CD8-positive, alpha-beta T cell (primary cell): ENCODE measurements at places on chromosomes 16 and 17. TPM values are rescaled to one million over a fixed set of nuclear protein-coding genes. Genes with fewer than 3 reads are reported as not detected.
A peak's percentile ranks its signal among the peaks of the same experiment; 100 is the strongest.

NPIPB13 gene
- 13.8 TPM for total RNA-seq

GRCh38 chr16:87960852-87961251 lies 9.6 kb downstream of the BANP start:
- no peak for DNase-seq

DNA sequence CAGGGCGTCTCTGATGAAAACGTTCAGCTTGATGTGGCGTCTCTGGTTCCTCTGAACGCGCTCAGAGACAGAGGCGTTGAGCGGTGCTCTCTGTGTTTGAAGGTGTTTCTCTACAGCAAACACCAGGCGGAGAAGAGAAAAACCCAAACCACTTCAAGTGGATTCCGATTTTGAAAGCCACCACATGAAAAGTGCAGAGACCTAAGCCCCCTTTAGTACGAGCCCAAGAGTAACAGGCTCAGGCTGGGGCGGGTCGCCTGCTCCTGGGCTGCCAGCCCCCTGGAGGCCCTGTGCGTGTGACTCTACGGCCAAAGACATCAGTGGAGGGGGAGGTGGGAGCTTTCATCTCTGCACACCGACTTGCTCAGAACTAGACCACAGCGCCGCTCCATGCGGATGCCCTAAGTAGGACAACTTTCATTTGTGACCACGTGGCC lies 328.4 kb downstream of the MAF start:
- DNase-seq = peak; percentile 75

GRCh38 chr16:88055356-88055755 lies 104.1 kb downstream of the BANP start:
- no peak for DNase-seq

- no peak for DNase-seq
Observed at GRCh38 chr16:66502020-66502913, 47.7 kb downstream of the TK2 start.

- no peak for DNase-seq
Observed at GRCh38 chr17:8253801-8254200, 4.7 kb downstream of the PFAS start.

ITGAL gene
- total RNA-seq = 187 TPM

CALB2 gene
- total RNA-seq = not detected

MYO15A gene
- total RNA-seq = 0.78 TPM

GRCh38 chr17:40129498-40129897 lies 7.7 kb downstream of the MSL1 start:
- no peak for DNase-seq

GRCh38 chr16:58051821-58052603 lies 26.5 kb downstream of the MMP15 start:
- no peak for DNase-seq

GAS2L2 gene
- total RNA-seq = 0.27 TPM

DNA sequence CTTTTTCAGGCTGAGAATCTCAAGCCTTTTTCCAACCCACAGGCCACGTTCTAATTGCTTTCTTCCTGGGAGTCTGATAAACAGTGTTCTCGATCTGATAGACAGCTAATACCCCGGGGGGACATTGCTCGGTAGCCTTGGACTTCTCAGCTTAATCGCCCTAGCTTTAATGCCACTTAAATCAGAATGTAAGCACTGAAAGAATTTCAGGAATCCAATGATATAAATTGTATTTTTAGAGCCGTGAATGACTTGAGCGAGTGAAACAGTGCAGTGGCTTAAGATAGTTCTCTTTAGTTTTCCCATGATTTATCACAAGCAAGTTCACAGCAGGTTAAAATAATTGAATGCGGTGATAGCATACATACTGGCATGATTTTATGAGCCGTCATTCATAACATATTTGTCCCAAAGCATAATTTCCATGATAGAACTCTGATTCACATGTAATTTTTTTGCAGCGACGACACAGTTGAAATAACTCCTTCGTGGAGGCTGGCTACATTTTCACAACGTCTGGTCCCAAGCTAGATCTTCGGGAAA lies 116.1 kb upstream of the MYOCD start:
- no peak for DNase-seq

- DNase-seq = no peak
Observed at GRCh38 chr17:80992077-80992947, 671 bp downstream of the CHMP6 start.

DNA sequence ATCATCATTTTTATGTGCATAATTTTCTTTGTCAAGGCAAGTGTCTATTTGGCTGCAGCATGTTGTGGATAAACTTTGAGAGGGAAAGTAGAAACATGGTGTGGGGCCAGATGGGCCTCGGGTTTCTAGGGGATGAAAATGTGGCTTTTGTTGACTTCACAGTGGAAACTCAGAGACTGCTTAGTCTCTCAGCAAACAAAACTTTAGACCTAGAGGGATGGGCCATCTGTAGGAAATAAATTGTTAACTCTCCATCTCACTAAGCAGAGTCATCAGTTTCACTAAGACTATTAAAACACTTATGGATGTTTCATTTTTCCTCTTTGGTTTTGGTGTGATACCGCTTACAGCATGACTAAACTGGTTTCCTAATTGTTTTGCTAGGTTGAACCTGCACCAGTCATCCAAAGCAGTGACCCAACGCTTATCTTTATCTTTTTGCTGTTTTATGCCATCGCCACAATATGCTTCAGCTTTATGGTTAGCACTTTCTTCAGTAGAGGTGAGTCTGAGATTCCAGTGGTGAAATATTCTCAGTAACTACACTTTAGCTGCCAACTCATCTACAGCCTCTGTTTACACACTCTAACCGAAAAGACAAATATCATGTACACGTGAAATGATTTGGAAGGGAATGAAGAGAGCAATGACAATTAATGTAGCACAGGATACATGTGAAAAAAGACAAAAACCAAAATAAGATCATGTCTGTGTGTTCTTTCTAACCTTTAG lies 60.6 kb upstream of the CRYM start:
- no peak for DNase-seq

- no peak for DNase-seq
Observed at GRCh38 chr17:71071837-71072236, 902.5 kb downstream of the KCNJ2 start.

GRCh38 chr17:83189044-83190003 lies 109.9 kb downstream of the METRNL start:
- no peak for DNase-seq

DNA sequence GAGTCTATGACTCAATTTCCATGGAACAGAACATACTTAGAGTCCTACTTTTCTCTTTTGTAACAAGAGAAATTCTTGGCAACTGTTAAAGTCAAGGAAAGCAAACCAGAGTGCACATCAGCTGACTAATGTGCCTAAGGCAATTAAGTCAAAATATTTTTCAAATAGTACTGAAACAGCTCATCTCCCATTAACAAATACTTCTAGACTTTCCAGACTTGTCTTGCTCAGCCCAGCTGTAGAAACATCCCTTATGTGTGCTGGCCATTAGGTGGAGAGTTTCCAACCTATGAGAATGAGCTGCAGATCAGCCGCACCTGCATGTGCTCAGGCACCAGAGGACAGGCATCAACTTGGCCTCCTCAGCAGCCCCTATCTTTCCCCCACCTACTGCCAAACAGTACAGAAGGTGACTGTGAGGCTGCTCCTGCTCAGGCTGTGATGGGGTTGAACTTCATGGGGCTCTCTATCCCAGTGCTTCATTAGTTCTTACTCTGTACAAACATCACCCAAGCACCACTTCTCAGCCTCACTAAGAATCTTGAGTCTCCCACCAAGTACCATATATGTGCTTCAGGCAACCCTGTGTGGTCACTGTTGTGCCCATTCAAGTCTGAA lies 32.2 kb downstream of the TEX2 start:
- DNase-seq = no peak

GRCh38 chr17:77242118-77242851 lies 101.5 kb downstream of the SEC14L1 start:
- no peak for DNase-seq

DNA sequence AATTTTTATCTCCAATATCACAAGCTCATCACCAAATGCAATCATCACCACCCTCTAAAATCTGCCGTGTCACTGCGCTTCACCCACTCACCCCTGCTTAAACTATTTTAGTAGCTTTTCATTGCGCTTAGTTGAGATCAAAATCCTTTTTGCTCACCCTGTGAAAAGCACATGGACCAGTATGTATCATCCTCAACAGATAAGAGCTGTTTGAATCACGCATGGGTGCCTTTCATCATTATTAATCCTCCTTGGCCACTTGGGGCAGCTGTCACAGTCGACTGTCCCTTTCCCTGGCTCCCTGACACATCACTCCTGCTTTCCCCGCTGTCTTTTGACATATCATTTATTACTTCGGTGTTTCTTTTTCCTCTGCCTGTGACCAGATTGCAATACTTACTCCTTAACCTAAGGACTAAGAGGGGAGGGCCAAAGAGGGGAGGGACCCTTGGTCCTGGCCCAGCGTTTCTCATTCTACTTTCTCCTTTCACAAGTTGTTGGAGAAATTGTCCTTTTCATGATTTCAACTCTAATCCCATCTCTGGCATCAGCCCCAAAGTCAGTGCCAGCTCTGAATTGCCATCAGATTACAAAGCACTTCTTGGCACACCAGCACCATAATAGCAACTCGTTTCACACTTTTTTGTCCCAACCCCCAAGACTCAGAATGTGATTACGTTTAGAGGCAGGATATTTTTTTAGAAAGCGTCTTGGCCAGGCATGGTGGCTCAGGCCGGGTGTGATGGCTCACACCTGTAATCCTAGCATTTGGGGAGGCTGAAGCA lies 8.6 kb upstream of the KDM6B start:
- DNase-seq = no peak

- DNase-seq = no peak
Observed at GRCh38 chr17:77248216-77249114, 107.7 kb downstream of the SEC14L1 start.

SLC35G6 gene
- total RNA-seq = not detected

ENPP7 gene
- 0.16 TPM for total RNA-seq

KRT39 gene
- not detected for total RNA-seq

DNA sequence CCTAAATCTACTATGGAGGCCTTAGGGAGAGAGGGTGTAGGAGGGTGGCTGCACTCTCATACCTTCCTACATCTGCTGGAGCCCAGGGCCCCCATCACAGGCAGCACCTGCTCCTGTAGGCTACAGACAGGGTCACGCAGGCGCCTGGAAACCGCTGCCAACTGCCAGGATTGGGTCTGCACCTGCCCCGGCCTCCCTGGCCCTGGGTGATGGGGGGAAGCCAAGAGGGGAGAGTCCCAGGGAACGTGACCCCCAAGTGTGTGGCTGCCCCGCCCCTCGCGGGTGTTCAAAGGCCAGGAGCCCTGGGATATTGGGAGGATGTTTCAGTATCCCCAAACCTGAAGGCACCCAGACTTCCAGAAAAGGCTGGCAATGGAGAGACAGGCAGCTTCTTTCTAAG lies 5.6 kb upstream of the TEX19 start:
- no peak for DNase-seq

KRTAP1-1 gene
- not detected for total RNA-seq

GRCh38 chr17:81300586-81301155 lies 5.6 kb upstream of the SLC38A10 start:
- no peak for DNase-seq

GRCh38 chr17:45914047-45914717 lies 19.8 kb downstream of the MAPT start:
- DNase-seq = no peak

SHPK gene
- 2.4 TPM for total RNA-seq

- DNase-seq = peak; percentile 31
Observed at GRCh38 chr16:12573730-12574383, 229.8 kb downstream of the CPPED1 start.

DNA sequence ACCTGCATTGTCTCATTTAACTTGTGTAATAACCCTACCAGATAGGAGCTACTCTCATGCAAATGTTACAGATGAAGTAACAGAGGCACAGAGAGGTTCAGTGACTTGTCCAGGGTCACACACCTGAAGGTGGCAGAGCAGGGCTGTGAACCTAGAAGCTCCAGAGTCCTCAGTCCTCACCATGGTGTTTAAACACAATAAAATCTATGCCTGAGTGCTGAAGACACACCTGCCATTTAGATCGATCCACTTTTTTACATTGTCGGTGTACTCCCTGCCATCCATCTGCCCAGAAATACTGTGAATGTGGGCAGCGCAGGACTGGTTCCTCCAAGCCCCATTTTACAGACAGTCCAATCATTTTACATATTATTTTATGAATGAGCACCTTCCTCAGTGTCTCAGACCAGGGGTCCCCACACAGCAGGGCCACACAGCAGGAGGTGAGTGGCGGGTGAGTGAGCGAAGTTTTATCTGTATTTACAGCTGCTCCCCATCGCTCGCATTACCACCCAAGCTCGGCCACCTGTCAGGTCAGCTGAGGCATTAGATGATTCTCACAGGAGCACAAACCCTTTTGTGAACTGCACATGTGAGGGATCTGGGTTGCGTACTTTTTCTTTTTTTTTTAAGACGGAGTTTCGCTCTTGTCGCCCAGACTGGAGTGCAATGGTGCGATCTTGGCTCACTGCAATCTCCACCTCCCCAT lies 5.6 kb downstream of the IL4R start:
- DNase-seq = no peak

GRCh38 chr17:13996276-13996675 lies 73.0 kb upstream of the COX10 start:
- no peak for DNase-seq

GRCh38 chr16:84531671-84532111 lies 27.2 kb upstream of the MEAK7 start:
- DNase-seq = no peak
